ENCODE measurements at places on chromosomes 6 and 20.
A peak's percentile ranks its signal among the peaks of the same experiment; 100 is the strongest.

DNA sequence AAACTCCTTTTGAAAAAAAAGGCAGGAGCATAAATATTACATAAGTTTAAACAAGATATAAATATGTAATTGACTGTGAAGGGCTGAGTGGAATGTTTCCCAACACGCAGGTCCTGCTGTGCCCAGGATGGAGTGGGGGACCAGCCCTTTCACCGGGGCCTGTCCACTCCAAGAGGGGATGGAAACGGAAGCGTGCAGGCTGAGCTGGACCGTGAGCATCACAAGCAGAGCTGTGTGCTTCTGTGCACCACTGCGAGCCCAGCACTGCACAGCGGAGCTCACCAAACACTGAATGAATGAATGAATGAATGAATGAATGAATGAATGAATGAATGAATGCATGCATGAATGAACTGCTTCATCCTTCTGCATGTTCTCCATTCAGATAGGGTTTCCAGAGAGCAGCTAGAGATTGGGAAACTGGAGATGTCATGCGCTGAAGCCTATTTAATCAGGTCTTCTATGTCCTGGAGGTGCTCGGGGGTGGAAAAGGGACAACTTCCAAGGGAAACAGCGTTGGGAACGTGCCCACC is 157.7 kb downstream of the ANKRD60 start:
- DNase-seq, result no peak
- no peaks in the 10 kb centered on the region for H3K4me1 ChIP-seq
- H3K27ac ChIP-seq, result no peak overlapping the region
- no peak overlapping the region for H3K4me3 ChIP-seq

DNA sequence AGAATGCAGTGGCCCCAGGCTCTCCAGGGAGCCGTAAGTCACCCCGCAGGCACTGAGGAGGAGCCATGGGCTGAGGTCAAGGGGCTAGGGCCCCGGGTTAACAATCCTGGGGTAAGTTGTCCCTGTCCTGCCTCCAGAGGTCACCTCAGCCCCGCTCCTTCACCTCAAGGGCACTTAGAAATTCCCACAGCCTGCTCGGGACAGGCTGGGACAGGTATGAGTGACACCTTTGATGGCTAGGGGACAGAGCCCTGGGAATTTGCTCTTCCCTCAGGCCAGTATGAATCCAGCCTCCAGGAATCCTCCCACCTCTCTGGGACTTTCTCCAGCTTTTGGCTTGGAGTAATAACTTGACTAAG is 3.5 kb upstream of the GRM4 start:
- no peaks in the 10 kb centered on the region for H3K4me1 ChIP-seq
- H3K27ac ChIP-seq, result no peak overlapping the region
- DNase-seq, result no peak

GRCh38 chr6:11350294-11350693 is 117.8 kb upstream of the NEDD9 start:
- no peaks in the 10 kb centered on the region for H3K36me3 ChIP-seq
- H3K27me3 ChIP-seq, result no peaks in the 10 kb centered on the region
- H3K4me1 ChIP-seq, result no peaks in the 10 kb centered on the region

- H3K27ac ChIP-seq, result no peak overlapping the region
- no peaks in the 10 kb centered on the region for H3K4me1 ChIP-seq
- no peaks in the 10 kb centered on the region for H3K27me3 ChIP-seq
These were observed 21.7 kb downstream of the TGM6 start for GRCh38 chr20:2402271-2402980.

GRCh38 chr6:8234321-8234720 is 132.0 kb upstream of the EEF1E1 start:
- no peak overlapping the region for H3K27ac ChIP-seq
- H3K4me3 ChIP-seq, result no peak overlapping the region
- DNase-seq, result no peak
- H3K4me1 ChIP-seq, result no peaks in the 10 kb centered on the region

- H3K4me3 ChIP-seq, result no peak overlapping the region
- no peak for DNase-seq
- no peaks in the 10 kb centered on the region for H3K4me1 ChIP-seq
- H3K36me3 ChIP-seq, result no peaks in the 10 kb centered on the region
These were observed 31.9 kb downstream of the NSFL1C start for GRCh38 chr20:1434571-1435336.

GRCh38 chr20:62966212-62967148 is 14.0 kb downstream of the SLC17A9 start:
- no peak overlapping the region for H3K27ac ChIP-seq
- no peaks in the 10 kb centered on the region for H3K27me3 ChIP-seq
- no peaks in the 10 kb centered on the region for H3K4me1 ChIP-seq
- peaks cover 5% of the 10 kb centered on the region for H3K36me3 ChIP-seq
- DNase-seq, result no peak

DNA sequence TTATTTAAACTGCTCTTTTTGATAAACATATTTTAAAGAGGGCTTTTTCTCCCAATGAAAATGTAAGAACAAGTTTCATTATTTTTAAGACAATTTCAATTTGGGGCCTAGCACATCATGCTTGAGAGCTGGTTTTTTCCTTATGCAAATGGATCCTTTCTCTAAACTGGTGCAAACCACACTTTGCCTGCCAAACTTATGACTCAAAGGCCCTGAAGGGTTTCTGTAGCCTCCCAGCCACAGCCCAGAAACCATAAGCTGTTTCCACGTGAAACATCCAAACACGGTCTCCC is 451 bp upstream of the HSF2 start:
- no peaks in the 10 kb centered on the region for H3K4me1 ChIP-seq
- no peak overlapping the region for H3K4me3 ChIP-seq
- no peaks in the 10 kb centered on the region for H3K36me3 ChIP-seq
- H3K27me3 ChIP-seq, result no peaks in the 10 kb centered on the region
- no peak overlapping the region for H3K27ac ChIP-seq

DNA sequence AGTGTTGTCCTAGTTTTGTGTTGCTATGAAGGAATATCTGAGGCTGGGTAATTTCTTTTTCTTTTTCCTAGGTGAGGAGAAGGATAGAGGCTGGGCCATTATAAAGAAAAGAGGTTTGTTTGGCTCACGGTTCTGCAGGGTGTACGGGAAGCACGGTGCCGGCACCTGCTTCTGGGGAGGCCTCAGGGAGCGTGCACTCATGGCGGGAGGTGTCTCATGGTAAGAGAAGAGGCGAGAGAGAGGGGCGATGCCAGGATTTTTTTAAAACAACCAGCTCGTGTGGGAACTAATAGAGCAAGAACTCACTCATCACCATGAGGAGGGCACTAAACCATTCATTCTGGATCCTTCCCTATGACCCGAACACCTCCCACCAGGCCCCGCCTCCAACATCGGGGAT is 14.2 kb upstream of the NPBWR2 start:
- H3K4me1 ChIP-seq, result no peaks in the 10 kb centered on the region
- no peak overlapping the region for H3K4me3 ChIP-seq
- H3K27me3 ChIP-seq, result no peaks in the 10 kb centered on the region
- no peak overlapping the region for H3K27ac ChIP-seq

GRCh38 chr6:33417128-33417902 is 592 bp downstream of the CUTA start:
- H3K27ac ChIP-seq, result peak overlapping the region; percentile 87
- H3K4me3 ChIP-seq, result peak overlapping the region; percentile 76
- H3K27me3 ChIP-seq, result no peaks in the 10 kb centered on the region
- no peak for DNase-seq
- no peaks in the 10 kb centered on the region for H3K4me1 ChIP-seq

DNA sequence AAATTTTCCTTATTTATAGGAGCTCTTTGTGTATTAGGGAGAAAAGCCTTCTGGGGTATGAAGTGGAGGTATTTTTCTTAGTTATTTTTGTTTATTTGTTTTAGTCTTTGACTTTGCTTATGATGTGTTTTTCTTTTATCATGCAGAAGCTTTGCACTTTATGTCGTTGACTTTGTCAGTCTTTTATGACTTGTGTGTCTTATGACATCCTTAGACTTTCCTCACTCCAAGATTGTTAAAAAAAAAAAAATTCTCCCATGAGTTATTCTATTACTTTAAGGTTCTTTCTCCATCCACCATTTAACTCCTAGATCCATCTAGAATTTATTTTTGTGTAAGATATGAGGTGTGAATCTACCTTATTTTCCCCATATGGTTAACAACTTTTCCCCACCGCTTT is 36.6 kb downstream of the BICRAL start:
- no peaks in the 10 kb centered on the region for H3K36me3 ChIP-seq
- no peaks in the 10 kb centered on the region for H3K27me3 ChIP-seq
- DNase-seq, result no peak
- no peak overlapping the region for H3K27ac ChIP-seq

GRCh38 chr6:76553256-76553655 is 480.8 kb upstream of the IMPG1 start:
- no peak overlapping the region for H3K27ac ChIP-seq
- no peaks in the 10 kb centered on the region for H3K4me1 ChIP-seq
- DNase-seq, result no peak
- H3K27me3 ChIP-seq, result no peaks in the 10 kb centered on the region
- H3K36me3 ChIP-seq, result no peaks in the 10 kb centered on the region

- no peaks in the 10 kb centered on the region for H3K27me3 ChIP-seq
- H3K27ac ChIP-seq, result no peak overlapping the region
- no peaks in the 10 kb centered on the region for H3K36me3 ChIP-seq
- no peak overlapping the region for H3K4me3 ChIP-seq
- no peak for DNase-seq
These were observed 22.5 kb upstream of the CST3 start for GRCh38 chr20:23659989-23660837.

GRCh38 chr20:35883778-35884540 is 70.3 kb downstream of the SCAND1 start:
- no peaks in the 10 kb centered on the region for H3K36me3 ChIP-seq
- H3K4me1 ChIP-seq, result no peaks in the 10 kb centered on the region
- no peaks in the 10 kb centered on the region for H3K27me3 ChIP-seq
- no peak overlapping the region for H3K27ac ChIP-seq

DNA sequence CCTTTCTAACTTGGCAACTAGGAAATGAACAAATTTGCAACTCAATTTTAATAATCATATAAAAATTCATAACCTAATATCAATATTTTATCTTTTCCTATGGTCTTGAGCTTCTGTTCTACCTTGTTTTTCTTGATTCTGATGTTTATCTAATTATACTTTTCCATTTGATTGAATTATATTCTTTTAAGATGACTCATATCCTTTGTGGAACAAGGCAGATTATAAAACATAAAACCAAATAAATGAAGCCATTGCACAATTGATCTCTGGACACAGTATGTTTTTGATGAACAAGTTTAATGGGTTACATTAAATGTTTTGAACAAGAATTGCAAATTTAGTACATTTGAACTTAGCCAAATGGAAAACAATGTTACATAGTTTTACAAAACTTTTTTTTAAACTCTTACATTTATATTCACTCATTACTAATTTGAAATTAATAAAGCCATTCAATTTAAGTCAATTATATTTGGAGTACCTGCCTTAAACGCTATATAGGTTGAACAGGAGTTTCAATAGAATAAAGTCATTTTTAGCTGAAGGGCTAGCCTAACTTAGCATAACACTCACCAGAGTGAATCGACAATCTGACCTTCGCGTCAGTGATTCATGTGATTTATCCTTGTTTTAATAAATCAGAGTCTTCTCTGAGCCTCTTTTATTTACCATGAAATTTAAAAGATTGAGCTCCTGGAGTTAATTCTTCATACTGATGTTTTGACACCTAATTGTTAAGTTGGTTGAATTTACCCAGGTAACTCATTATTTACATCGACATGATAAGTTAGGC is 3.8 kb downstream of the NCOA7 start:
- H3K27ac ChIP-seq, result no peak overlapping the region
- DNase-seq, result no peak
- no peaks in the 10 kb centered on the region for H3K4me1 ChIP-seq
- H3K27me3 ChIP-seq, result no peaks in the 10 kb centered on the region
- H3K36me3 ChIP-seq, result no peaks in the 10 kb centered on the region
